ENCODE measurements at places on chromosomes 4 and X.

DNA sequence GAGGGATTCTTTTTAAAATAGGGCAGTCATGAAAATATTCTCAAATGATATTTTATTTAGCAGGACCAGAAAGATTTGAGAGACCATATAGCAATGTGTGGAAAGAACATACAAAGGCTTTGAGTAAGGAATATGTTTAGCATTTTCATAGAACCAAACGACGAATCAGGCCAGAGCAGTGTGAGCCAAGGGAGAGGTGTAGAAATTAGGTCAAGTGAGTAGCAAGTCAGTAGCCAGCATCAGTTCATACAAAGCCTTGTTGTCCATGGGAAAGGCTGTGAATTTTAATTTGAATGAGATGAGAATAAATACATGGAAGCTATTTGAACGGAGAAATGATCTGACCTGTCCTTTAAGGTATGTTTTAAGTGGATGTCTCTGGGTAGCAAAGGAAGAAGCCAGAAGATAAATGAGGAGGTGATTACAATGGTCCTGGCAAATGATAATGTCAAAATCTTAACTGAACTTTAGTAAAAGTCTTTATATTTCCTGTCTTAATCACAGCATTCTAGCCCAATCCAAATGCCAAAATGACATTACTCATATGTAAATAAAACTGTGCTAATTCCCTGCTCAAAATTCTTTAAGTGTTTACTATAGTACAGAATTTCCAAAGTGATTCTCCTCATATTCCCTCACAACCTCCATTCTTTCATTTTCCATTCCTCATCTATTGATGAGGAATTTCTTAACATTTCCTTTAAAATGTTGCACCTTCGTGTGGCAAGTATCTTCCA is 155.7 kb upstream of the SLIT2 start:
- no peak for DNase-seq

- no peak for DNase-seq
Measured at GRCh38 chrX:150269605-150270254, 93.4 kb upstream of the MAMLD1 start.

GRCh38 chr4:161248880-161249279 is 914.9 kb downstream of the FSTL5 start:
- DNase-seq: no peak

DNA sequence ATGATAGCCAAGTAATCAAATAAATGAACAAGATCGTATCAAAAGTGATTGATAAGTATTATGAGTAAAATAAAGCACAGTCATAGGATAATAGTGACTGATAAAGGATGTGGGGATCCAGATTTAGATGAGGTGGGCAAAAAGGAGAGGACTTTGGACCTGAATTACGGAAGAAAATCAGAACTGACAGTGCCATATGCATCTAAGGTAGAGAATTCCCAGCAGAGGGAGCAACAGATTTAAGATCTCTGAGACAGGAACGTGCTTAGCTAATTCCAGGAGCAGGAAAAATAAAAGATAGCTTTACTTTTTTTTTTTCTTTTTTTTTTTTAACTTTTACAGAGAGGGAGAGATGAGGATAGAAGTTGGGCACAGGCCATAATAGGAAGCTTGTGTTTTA is 189.9 kb downstream of the NWD2 start:
- no peak for DNase-seq

All from effector memory CD4-positive, alpha-beta T cell (primary cell).